ENCODE measurements at places on chromosomes 13 and 19. TPM values are rescaled to one million over a fixed set of nuclear protein-coding genes. Genes with fewer than 3 reads are reported as not detected.

The LHB gene
- total RNA-seq: not detected

The USE1 gene
- total RNA-seq: 15.2 TPM

The HNRNPA1L2 gene
- total RNA-seq: 8.4 TPM

The MYO1F gene
- 2.5 TPM for total RNA-seq

The RNF225 gene
- not detected for total RNA-seq

The FFAR1 gene
- not detected for total RNA-seq

All from temporal lobe (tissue), 4 donors.